ENCODE measurements at places on chromosomes 5 and 9.

GRCh38 chr5:154771383-154771901 is 16.3 kb downstream of the LARP1 start:
- no peak for DNase-seq

DNA sequence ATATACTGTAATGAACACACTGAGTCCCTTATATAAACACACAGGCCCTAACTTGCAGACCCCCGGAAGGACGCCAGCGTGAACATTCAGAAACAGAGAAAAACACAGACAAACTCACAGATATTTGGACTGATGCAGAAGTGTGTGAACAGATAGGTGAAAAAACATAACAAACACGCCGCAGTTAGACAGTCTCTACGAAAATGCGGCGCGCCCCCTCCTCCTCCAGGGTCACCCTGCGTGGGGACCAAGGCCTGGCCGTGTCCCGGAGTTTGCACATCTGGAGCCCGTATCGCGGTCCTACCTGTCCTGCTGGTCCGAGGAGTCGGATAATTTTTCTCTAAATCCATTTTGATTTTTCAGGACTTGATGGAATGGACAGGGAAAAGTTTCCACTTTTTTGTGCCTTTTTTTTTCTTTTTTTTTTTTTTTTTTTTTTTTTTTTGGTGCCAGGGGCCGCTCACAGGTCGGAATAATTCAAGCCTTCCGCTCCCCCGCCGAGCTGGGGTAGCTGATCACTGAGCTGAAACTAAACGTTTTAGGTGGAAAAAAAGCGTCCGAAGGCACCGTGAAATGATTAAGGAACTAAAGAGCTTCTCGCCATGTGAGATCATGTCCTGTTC is at the start of gene PAX5:
Gene PAX5, minus strand, starts transcription at position 587 of the 623 bp plus-strand sequence. Its CDS starts 237 bp downstream, at position 350.
- DNase-seq: no peak

DNA sequence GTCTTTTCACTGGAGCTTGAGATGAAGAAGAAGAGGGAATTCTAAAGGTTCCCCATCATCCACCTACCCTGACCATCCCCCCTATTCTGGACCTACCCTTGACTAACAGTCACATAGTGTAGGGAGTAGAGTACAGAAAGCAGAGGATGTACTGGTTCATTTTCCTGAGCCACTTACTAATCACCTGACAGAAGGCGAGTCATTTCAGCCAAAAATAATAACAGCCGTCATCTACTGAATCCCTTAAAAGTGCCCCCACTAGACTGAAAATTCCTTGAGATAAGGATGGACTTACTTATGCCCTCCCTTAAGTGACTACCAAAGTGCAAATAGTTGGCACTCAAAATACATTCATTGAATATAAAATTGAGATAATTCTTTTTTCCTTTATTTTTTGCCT is 112.2 kb downstream of the FOXD1 start:
- DNase-seq: no peak

DNA sequence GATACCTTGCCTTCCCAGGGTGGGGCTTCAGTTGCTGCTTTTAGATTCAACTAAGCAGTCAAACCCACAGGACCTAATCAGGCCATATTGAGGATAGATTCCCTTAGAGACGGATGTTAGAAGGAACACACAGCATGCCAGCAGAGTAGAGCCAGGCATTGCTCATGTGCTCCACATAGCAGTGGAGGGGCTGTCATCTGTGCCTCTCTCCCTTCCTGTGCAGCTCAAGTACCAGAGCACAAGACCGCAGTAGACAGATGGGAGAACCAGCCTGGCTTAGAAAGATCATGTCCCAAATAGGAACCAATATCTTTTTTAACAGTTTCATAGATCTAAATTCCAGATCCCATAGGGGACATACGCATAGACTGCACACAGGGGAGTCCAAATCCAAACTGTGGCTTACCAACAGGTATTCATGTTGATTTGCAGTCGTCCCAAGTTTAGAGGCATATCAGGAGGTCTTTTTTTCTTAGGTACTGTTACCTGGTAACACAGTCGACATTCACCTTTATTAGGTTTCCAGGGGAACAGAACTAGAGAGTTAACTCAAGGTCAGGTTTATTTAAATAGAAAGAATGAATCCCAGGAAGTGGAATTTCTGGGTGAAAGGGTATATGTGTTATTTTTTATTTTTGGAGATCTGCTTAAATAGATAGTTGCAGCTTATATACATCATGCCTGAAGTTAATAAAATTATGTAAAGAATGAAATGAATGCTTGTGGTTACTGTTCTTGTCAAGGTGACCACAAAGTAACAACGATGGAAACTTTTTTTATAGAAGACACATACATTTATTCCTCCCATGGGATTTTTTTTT is 43.5 kb upstream of the PCAT7 start:
- DNase-seq: no peak

DNA sequence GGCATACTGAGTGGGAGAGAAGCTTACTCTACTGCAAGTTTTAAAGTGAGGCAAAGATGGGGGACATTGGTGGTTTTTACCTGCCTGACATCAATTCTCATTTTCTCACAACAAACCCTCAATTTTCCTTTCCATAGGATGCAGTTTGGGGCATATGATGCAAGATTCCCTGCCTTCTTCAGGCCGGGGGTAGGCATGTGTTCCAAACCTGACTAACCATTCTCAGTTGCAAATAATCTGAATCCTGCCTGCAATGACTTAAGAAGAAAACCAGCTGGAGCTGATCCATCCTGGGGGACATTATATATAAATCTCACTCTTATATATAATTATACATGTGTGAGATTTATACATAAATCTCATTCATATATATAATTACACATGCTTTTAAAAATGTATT is 223.6 kb upstream of the EFNA5 start:
- no peak for DNase-seq

- DNase-seq: no peak
These were observed 260.4 kb upstream of the IRX4 start for GRCh38 chr5:2143088-2143487.

- DNase-seq: no peak
These were observed 859.1 kb upstream of the ARRDC3 start for GRCh38 chr5:92242170-92242569.

Measured in NCI-H1436 treated with DMSO at 0.1 percent for 48 hours (cell line).